ENCODE measurements at places on chromosomes 2 and 18. TPM values are rescaled to one million over a fixed set of nuclear protein-coding genes. Genes with fewer than 3 reads are reported as not detected.

DNA sequence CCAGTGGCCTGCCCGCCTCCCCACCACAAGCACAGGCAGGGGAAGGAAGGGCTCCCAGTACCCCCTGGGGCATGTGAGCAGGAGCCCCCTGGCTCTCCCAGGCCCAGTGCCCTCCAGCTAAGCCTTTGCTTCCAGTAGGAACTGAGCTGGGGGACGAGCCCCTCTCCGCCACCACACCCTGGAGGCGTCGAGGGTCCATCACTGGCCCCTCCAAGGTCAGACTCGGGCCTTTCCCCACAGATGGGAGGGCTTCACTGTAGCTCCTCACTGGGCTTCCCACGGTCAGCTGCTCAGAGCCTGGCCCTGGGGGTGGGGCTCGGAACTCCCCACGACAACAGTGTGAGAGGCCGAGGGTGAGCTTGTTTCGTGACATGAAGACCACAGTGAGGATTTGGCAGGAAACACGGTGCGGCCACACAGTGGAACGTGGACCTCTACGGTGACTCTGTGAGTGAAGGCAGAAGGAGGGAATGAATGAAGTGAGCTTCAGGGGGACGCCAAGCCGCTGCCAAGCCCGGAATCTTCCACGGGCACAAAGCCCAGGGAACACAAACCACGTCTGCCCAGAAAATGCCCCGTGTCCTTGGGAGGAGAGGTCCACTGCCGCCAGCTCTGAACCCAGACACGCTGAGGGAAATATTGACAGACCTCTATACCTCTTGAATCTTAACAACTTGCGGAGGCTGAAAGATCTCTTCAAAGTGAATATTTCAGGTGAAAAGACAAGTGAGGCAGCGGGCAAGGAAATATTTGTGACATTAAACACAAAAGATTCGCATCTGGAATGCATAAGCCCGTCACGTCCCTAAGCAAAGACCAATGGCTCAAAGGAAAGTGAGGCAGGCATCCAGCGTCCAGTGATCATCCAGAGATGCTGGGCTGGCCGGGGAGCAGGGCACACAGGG lies 144.8 kb upstream of the GPC1 start:
- no peak for DNase-seq

The SOWAHC gene
- 20.7 TPM for total RNA-seq

The UGT1A5 gene
- total RNA-seq: 0.35 TPM

DNA sequence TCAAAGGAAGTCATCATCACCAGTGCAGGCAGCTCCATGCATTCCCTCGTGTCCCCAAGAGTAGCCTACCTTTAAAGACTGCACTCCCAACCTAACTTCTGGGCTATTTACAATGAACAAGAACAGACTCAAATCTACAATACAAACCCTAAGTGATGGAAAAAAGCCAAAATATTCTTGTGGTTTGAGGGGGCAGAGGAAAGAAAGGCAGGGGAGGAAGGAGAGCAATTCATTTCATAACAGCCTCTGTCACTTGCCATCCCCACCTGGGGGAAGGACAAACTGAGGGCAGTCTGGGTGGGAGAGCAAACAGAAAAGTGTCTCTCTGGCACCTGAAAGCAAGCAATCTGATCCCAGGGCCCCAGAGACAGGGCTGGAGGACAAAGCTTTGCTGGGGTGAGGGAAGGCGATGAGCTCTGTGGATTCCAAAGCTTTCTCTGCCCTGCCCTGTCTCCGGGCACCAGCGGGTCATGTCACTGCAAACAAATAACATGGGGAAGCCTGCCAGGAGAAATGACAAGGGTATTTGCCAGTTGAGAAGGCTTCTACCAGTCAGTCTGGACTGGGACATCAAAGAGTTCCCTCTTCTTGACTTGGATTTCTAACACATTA lies 528.0 kb upstream of the TNP1 start:
- peak; percentile 25 for DNase-seq

The HRH4 gene
- not detected for total RNA-seq

GRCh38 chr2:190415251-190415650 lies 7.1 kb downstream of the MFSD6 start:
- no peak for DNase-seq

GRCh38 chr2:239514754-239515530 lies 114.1 kb upstream of the HDAC4 start:
- DNase-seq: no peak

DNA sequence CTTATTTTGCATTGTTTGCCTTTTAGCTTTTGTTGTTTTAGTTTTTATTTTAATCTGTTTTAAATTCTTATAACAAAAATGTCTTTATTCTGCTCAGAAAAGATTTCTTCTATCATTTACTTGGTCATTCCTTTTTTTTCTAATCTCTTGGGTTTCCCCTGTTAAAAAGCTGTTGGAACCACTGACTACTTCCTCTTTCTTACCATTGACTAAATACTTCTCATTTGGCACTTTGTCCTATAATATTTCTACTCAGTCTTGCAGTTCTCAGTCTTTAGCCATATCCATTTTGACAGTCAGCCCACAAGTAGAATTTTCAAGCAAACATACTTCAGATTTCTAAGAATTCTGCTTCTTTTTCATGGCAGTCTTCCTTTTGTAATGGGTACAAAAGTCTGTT lies 567.2 kb downstream of the SATB2 start:
- DNase-seq: no peak

GRCh38 chr2:99808361-99809200 lies 318.8 kb upstream of the REV1 start:
- no peak for DNase-seq

DNA sequence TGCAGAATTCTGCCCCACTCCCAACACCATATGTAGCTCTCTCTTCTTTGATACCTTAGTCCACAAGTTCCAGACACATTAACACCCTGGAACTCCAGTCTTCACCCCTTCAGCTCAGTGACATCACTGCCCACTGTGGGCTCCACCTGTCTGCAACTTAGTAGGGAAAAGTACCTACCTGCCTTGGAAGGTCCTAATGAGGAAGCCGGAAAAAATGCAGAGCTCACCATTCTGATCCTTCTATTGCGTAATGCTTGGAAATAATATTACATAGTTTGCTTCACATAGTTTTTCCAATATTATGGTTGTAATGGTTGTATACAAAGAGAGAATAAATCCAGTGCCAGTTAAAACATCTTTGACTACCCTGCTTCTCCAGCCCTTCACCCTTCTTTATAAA lies 738.4 kb downstream of the RNF144A start:
- no peak for DNase-seq

DNA sequence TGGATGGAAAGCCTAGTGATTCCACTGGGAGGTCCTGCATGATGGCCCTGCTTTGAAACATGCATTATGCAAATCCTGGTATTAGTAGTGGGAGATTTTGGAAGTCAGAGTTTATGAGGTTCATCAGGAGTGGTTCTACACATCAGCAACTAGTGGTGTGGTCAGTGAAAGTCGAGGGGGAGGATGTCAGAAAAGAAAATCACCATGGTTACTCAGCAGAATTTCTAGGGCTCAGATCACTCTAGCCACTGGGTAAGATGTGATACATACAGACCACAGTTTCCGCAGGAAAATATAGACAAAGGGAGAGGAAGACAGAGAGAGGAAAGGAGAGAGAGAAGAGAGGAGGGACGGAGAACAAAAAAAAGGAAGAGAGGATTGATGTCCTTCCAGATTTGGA lies 2100.7 kb upstream of the PIK3C3 start:
- DNase-seq: no peak

- DNase-seq: peak; percentile 51
These were observed 566 bp upstream of the CMPK2 start for GRCh38 chr2:6866275-6866671.

GRCh38 chr2:136770384-136770783 lies 5.0 kb downstream of the THSD7B start:
- no peak for DNase-seq

DNA sequence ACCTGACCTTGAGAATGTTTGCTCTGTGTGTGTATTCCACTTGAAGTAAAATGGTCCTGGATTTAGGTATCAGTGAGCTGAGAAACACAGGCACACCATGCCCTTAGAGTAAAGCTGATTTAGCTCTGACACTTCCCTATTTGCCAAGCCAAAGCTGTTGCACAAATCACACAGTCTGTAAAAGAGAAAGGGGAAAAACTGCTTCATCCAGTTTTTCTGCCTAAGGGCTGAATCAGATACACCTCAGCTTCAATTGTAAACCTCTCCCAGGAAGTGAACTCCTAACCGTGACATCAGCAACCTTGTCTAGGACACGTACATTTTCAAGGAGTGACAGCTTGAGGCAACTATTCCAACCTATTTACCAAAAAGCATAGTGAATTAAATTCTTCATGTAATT lies 150.4 kb downstream of the NR4A2 start:
- DNase-seq: peak; percentile 81

- peak; percentile 51 for DNase-seq
These were observed 102.1 kb downstream of the SMAD7 start for GRCh38 chr18:48848641-48849143.

DNA sequence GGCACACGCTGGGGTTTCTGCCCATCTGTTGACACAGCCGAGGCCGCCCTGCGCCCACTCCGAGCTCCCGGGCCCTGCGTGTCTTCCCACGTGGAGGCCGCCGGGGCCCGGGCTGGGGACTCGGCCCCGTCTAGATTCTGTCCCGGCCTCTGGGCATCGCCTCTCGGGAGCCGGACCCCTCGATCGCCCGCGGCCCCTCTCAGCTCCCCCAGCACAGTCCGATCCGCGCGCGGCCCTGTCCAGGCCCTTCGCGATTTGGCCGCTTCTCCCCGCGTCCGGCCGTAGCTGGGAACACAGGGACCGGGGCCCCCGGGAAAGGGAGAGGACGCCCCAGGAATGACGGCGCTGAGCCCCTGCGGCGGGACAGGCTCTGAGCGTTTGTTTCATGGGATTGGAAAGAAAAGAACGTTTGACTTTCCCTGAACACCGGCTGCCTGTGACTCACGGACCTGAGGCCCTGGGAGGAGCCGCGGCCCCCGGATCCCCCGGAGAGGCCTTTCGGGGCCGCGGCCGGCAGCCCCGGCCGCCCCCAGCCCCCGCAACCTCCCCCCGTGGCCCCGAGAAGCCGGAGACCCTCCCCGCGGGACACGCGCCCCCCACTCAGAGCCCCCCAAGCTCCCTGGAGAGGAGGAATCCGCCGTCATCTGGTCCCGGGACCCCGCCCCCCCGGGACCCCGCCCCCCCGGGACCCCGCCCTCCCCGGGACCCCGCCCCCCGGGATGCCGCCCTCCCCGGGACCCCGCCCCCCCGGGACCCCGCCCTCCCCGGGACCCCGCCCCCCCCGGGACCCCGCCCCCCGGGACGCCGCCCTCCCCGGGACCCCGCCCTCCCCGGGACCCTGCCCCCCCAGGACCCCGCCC lies 62.7 kb upstream of the CTDP1 start:
- no peak for DNase-seq

GRCh38 chr2:26401739-26402541 lies at the start of gene DRC1:
Gene DRC1, plus strand, starts transcription at chr2:26401920. Its CDS starts 70 bp downstream, at chr2:26401990.
- DNase-seq: peak; percentile 65

- DNase-seq: no peak
These were observed 13.4 kb downstream of the ITGAV start for GRCh38 chr2:186603286-186603685.

DNA sequence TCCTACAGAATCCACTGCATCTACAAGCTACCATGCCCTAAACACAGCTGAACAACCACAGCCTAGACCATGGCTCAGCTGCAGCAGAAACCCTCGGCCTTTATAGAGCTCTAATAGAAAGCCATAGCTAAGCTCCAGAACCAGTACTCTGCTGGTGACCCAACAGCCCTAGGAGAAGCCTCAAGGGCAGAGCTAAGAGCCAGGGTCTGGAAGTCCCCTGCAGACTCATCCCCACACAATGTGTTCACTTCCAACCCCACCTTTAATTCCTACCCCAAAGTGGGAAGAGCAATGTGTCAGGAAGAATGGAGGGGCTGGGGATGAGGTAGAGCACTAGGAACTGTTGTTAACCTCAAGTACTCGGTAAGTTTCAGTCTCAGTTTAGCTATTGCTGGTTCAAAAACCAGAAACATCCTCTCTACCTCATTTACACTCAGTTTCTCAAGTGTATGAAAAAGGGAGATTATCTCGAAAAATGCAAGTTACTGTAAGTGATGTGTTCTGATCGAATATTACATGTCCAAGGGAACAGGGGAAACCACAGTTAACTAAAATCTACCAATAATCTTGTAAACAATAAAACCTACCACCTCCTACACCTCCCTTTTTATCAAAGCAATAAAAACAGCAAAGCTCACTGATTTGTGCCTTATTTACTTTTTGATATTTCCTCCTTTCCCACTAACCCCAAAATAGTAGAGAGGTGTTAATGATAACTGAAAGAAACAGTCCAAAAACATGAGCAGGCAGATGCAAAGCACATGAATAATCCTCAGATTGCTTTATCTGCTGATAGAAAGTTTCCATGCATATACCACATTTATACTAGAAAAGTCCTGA lies 36.2 kb downstream of the THADA start:
- DNase-seq: no peak

DNA sequence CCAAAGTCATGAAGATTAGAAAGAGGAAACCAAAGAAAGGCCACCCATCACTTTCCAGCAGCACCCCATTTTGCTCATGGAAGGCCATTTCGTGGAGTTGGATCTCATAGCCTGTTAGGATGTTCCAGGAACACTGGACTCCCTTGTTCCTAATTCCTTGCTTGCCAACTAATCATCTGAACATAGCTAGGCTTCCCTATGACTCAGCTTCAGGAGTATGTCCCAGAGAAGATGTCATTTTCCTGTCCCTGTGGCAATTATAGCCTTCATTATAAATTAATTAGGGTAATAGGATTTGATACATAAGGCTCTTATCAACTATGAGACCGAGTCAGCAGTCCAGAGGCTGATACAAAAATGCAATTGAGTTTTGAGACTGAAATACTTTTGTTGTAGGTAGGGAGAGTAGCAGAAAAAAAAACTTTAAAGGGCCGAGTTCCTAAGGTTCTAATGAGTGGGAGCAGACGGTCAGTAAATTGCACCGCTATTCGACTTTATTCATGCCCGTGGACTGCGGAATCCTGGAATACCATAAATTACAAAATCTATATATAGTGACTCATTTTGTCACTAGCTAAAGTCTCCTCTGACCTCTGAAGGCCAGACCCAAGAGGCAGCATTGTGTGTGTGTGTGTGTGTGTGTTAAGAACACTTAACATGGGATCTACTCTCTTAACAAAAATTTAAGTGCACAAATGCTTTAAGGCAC lies 311.8 kb downstream of the FBXO15 start:
- DNase-seq: no peak

The MC2R gene
- total RNA-seq: not detected

The GPR35 gene
- 1.6 TPM for total RNA-seq

GRCh38 chr2:224802407-224802806 lies 86.2 kb upstream of the CCDC195 start:
- DNase-seq: peak; percentile 73

The POTEI gene
- not detected for total RNA-seq

GRCh38 chr2:16639431-16639830 lies 26.2 kb downstream of the CYRIA start:
- DNase-seq: no peak

The FBLN7 gene
- 0.15 TPM for total RNA-seq

- DNase-seq: no peak
These were observed 61.4 kb downstream of the TSHZ1 start for GRCh38 chr18:75271952-75272351.

The POTEJ gene
- not detected for total RNA-seq

The SNORC gene
- total RNA-seq: 0.69 TPM

GRCh38 chr2:217861334-217861877 lies 141.4 kb downstream of the TNS1 start:
- DNase-seq: no peak
